Mononuclear cell (primary cell): ENCODE measurements at places on chromosomes 1 and 21. TPM values are rescaled to one million over a fixed set of nuclear protein-coding genes. Genes with fewer than 3 reads are reported as not detected.

Gene RCAN3
- 122 TPM for total RNA-seq

Gene HAO2
- not detected for total RNA-seq

Gene IER5
- total RNA-seq: 170 TPM

Gene NBPF6
- not detected for total RNA-seq

Gene GNG4
- 0.10 TPM for total RNA-seq

Gene ZFP69B
- 2.9 TPM for total RNA-seq

Gene FMO2
- not detected for total RNA-seq

Gene CHODL
- not detected for total RNA-seq

Gene SPATC1L
- 1.7 TPM for total RNA-seq

Gene KRTAP19-1
- not detected for total RNA-seq

Gene WNT9A
- under 0.01 TPM for total RNA-seq

Gene ZNF691
- total RNA-seq: 1.6 TPM

Gene MAN1C1
- 12.9 TPM for total RNA-seq

Gene TFF2
- total RNA-seq: not detected

Gene PRR9
- not detected for total RNA-seq

Gene CEPT1
- 48.9 TPM for total RNA-seq

Gene RXFP4
- total RNA-seq: not detected

Gene TAS1R1
- 0.10 TPM for total RNA-seq

Gene MTARC2
- 1.0 TPM for total RNA-seq

Gene REN
- not detected for total RNA-seq

Gene CDC42
- total RNA-seq: 791 TPM

Gene SMIM1
- 0.73 TPM for total RNA-seq
